ENCODE measurements at places on chromosomes 1 and 21.

DNA sequence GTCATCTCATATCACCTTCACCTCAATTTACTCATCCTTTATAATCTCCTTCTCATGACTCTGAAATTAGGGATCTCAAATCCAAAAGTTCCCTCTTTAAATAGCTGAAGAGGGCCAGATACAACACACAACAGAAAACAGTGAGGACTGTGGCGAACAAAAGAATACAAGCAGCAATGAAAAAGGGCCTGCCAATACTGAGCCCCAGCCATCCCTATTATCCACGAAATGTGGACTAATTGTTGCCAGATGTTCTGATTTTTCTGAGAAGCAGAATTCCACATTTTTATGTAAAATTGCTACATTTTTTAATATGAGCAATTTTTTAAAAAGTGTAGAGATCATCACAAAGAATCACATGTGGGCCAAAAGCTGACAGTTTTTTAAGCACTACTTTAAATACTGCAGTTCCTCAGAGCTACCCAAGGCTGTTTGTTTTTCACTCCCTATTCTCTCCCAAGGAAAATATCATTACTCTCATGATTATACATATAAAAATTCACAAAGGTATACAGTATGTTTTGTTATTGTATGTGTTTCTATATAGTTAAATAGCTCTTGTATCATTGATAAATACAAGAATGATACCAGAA, 90.0 kb downstream of the ASH1L start:
- no peak for DNase-seq

GRCh38 chr1:162672622-162673260, 40.5 kb downstream of the DDR2 start:
- no peak for DNase-seq

DNA sequence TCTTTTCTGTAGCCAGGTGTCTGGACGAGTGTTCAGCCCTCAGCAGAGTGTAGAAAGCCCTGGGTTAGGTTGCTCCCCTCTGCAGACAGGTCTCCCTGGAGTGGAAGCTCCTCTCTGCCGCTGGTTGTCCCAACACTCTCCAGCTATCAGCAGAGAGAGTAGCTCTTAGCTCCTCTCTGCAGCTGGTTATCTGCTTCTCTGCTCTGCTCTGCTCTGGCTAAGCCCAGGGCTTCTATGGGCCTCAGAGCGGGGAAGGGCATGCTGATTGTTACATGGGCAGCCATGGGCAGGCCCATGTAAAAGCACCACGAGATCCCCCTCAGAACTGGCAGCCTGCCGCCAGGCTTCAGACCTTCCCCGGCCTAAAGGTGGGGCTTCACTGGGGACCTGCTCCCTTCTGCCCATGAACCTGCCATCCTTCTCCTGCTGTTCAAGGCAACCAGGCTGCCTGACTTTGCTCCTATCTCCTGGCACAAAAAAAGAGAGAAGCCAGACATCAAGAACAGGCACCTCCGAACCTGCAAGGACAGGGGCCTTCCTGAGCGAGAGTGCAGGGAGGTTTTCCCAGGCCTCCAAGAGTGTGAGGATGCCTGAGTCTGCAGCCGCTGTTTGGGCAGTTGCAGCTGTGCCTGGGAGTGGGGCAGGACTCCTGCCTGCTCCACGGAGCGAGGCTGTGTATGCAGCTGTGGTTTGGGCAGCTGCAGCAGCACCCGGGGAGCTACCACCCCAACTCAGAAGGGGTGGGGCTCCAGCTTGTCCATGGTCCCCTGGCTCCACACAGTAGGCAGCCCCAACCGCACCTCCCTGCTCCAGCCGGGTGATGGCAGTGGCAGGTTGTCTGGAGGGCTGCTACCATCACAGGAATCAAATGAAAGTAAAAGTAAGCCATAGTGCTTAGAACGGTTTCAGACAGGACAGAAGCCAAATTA, 973.7 kb downstream of the LTN1 start:
- DNase-seq = peak; percentile 42

DNA sequence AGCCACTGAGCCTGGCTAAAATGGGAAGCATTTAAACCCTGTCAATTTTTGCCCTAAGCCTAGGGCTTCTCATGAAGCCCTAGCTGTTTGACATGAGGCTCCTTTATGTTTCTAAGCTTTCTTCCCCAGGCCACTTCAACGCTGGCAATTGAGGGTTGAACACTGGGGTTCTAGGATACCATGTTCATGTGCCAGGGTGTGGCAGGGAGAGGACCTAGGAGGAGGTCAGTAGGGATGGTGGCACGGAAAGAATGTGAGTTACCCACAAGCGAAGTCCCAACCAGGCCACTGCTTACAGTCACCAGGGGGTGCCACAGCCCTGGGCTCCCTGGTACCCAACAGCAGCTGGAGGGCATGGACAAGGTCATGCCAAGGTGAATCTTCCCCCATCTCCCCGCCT, 90.8 kb upstream of the AJAP1 start:
- no peak for DNase-seq

DNA sequence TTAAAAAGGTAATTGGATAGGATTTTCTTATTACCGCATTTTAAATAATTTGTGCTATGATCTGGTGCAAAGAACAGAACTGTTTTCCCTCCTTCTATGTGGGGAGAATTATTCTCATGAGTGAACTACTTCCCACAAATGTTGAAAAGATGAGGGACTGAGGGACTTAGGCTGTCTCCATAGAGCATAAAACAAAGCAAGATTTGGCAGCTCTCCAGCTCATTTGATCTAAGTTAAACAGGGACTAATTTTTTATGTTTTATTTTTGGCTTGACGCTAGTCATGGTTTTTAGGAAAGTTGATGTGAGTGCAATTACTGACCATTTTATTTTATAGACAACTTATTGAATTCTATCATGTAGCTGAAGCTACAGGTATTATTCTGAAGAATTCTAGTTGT, 362.3 kb downstream of the HLX start:
- DNase-seq = no peak

GRCh38 chr1:111895469-111895868, 94.0 kb downstream of the KCND3 start:
- no peak for DNase-seq

GRCh38 chr1:201982082-201982622, 296 bp upstream of the RNPEP start:
- peak; percentile 35 for DNase-seq

DNA sequence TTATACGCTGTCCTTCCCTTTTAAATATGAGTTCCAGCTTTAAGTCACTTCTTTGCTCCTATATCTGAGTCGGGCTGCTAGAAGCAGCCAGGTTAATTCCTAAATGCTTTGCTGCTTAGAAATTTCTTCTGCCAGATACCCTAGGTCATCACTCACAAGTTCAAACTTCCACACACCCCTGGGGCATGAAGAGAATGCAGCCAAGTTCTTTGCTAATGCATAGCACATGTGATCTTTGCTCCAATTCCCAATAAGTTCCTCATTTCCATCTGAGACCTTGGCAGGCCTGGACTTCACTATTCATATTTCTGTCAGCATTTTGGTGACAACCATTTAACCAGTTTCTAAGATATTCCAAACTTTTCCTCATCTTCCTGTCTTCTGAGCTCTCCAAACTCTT, 14.5 kb upstream of the APP start:
- DNase-seq = no peak

DNA sequence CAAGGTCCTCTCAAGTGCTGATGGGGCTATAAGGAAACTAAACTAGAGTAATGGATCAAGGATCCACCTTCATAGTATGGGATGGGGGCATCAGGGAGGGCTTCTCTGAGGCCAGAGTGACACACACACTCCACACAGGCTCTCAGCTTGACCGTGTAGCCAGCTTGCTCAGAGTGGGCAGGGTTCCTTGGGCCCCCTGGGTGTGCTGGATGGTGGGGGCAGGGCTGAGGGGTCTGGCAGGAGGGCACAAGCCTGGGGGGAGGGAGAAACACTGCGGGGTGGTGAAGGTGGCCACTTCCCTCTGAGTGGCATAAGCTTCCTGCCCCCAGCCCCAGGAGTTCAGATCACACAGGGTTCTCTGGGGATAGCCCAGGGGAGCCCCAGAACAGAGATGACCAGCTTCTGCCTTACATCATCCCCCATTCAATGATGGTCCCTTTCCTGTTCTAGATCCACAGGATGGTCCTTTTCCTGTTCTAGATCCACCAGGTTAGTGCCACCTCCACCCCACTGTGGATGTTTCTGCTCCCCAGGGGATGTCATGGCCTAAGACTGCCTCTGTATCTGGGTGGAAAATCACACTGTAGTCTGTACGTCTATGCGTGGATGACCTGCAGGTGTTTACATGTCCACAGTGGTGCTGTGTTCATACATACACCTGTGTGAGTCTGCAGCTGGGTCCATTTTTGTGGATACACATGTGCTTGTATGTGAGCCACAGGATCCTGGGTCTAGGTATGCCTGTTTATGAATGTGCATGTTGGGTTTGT, 525.0 kb downstream of the PTPRU start:
- no peak for DNase-seq

Measured in SHP77 (cell line).